ENCODE measurements at places on chromosomes 2 and 18.

DNA sequence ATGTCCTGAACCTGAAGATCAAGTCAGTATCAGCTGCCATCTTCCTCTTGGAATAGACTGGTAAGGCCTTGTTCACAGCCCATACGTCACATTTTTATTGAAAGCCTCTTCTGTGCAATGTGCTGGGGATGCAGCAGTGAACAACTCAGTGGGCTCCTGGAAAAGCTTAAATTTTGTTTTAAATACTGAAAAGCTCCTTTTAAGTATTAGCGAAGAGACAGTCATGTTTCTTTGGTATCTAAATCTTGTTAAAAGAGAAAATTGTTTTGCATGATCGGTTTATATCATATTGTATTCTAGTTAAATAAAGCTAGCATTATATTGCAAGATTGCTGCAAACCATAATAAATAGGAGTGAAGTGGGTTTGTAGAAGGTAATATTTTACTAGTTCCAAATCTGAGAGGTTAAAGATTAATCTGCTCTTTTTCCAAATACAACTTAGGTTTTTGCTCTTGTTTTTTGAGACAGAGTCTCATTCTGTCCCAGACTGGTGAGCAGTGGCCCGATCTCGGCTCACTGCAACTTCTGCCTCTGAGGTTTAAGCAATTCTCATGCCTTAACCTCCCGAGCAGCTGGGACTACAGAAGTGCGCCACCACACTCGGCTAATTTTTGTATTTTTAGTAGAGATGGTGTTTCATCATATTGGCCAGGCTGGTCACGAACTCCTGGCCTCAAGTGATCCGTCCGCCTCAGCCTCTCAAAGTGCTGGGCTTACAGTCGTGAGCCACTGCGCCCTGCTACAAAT is 1.6 kb upstream of the RMDN2 start:
- no peak for DNase-seq

DNA sequence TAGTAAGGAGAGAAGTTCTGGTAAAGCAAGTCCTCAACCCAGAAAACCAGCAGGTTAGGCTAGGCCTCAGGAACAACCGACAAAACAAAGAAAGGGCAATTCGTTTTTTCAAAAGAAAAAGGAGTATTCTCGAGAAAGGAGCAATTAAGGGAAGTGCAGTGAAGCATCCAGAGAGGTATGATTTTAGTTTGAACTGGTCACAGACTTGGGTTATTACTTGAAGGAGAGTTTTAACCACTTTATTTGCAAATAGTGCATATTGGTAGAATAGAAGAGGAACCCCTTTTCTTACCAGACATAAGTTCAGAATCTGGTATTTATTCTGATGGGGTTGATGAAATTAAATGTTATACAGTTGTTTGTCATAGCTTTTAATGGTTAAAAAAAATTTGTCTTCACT is 110.0 kb upstream of the GCFC2 start:
- no peak for DNase-seq

- DNase-seq: peak; percentile 90
Observed at GRCh38 chr2:235746257-235746934, 252.6 kb downstream of the AGAP1 start.

DNA sequence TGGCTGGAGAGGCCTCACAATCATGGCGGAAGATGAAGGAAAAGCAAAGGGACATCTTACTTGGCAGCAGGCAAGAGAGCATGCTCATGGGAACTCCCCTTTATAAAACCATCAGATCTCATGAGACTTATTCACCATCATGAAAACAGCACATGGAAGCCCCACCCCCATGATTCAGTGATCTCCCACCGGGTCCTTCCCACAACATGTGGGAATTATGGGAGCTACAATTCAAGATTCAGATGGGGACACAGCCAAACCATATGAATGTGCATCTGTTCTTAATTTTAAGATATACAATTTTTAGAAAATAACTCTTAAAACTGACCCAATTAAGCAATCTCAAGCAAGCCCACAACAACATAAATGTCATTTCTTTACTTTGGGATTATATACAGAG is 12.6 kb downstream of the C18orf63 start:
- no peak for DNase-seq

- no peak for DNase-seq
Observed at GRCh38 chr2:147327613-147328012, 517.2 kb upstream of the ACVR2A start.

DNA sequence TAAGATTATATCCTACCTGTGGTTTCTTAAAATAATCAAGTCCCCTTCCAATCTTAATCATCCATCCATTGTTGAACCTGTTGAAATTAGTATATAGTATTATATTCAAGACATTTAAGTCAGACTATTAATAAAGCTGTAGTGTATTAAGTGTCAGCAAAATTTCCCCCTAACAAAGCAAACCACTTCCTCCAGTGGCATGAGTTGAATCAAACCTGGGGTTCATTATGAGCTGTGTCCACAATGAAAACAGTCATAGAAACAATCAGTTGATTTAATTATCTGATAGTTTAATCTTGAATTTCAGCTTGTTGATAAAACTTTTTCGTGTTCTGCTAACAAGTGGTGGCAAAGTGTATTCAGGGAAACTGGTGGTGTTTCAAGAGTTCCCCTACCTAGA is 11.3 kb downstream of the MITD1 start:
- DNase-seq: no peak

- DNase-seq: no peak
Observed at GRCh38 chr2:229201521-229201920, 69.6 kb downstream of the PID1 start.

- DNase-seq: peak; percentile 25
Observed at GRCh38 chr2:182018218-182018617, 32.6 kb downstream of the PPP1R1C start.

All from HTR-8/SVneo (cell line).